ENCODE measurements at places on chromosomes 2 and 18.

DNA sequence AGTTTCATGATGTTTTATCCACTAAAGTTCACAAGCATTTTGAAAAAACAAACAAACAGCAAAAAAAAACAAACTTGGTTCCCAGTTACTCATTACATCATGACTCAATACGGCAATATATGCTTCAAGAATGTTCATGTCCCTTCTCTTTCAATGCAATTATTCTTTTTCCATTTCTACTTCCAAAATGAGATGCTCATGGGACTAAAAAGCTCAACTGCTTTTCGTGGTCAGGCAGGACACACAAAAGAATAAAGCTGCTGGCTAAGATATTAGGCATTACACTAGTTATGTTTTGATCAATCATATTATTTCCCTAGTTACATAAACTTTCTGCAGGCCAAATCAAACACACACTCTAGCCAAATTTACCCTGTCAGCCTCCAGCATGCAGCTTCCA is 301.3 kb downstream of the EPHA4 start:
- DNase-seq: no peak

GRCh38 chr2:219207134-219207883 is 727 bp downstream of the ZFAND2B start:
- DNase-seq: no peak

- DNase-seq: no peak
Observed at GRCh38 chr2:225293638-225294037, 105.9 kb upstream of the NYAP2 start.

- no peak for DNase-seq
Observed at GRCh38 chr18:47756364-47757016, 174.0 kb downstream of the SMAD2 start.

DNA sequence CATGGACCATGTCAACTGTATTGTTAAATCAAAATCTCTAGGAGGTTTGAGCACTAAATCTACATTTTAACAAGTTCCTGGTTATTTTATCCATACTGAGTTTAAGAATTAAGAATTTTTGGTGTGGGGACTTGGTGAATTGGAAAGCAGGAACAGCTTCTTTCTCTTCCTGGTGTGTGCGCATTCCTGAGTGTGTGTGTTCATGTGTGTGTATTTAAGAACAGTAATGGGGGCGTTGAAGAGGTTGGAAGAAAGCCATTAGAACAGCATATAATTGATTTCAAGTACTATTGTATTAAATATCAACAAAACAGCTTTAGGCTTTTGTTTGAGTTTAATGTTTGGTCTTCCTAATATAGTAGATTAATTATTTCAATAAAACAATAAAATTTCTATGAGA is 801.3 kb upstream of the ID2 start:
- no peak for DNase-seq

GRCh38 chr2:184904991-184905390 is 306.7 kb downstream of the ZNF804A start:
- no peak for DNase-seq

DNA sequence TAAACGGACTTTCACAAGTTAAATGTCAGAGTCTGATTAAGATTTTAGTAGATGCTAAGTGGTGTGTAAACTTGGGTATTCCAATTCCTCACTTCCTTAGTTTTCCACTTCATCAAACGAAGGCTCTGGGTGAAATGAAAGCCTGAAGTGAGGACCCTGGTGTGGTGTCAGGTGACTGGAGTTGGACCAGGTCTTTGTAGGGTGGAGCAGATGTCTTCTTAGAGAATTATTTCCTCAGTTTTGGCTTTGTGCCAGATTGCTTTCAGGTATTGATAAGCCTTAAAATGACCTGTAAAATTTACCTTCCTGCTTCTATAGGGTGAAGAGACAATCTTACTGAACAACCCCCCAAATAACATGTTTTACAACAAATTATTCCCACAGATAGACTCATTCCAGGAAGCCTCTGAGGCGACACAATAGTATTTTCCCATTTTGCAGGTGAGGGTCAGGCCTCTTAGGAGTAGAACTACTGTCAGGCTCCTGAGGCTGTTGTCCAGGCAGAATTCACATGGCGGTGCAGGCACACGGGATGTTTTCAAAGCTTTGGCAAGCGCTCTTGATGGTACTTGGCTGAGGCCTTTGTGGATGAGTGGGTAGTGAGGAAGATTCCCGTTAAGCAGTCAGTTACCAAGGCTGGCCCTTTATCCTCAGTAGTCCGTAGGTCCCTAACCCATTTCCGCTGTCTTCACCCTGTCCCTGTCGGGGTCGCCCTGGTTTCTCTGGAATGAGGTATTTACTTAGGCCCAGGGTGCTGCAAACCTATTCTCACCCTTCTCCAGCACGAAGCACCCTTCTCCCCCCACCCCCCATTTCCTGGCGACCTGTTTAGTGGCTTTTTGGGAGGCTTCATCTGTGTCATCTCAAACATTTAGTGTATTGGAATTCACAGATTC is 6.6 kb downstream of the RPS7 start:
- no peak for DNase-seq

GRCh38 chr2:221245045-221245444 is 327.1 kb downstream of the EPHA4 start:
- DNase-seq: no peak

Measured in thoracic aorta (tissue), 2 donors.